Regular cardiac myocyte (primary cell): ENCODE measurements at places on chromosomes 13 and 19. TPM values are rescaled to one million over a fixed set of nuclear protein-coding genes. Genes with fewer than 3 reads are reported as not detected.

Gene RRAS
- total RNA-seq, result 60.8 and 71.9 TPM in 2 replicates

Gene PSG7
- total RNA-seq, result under 0.01 TPM in 2 replicates

Gene ZNF296
- total RNA-seq, result under 0.01 TPM in 1 of 2 replicates, not detected in the other

Gene CACNG8
- 0.56 and 1.5 TPM in 2 replicates for total RNA-seq

Gene ZNF709
- total RNA-seq, result 3.1 and 5.9 TPM in 2 replicates

Gene PLA2G4C
- total RNA-seq, result 3.1 and 15.8 TPM in 2 replicates

Gene CLEC4M
- total RNA-seq, result 0.19 and 0.28 TPM in 2 replicates

Gene ZNF554
- 1.9 and 6.5 TPM in 2 replicates for total RNA-seq

Gene STOML3
- not detected in 2 replicates for total RNA-seq
